ENCODE measurements at places on chromosomes 12 and 14.

DNA sequence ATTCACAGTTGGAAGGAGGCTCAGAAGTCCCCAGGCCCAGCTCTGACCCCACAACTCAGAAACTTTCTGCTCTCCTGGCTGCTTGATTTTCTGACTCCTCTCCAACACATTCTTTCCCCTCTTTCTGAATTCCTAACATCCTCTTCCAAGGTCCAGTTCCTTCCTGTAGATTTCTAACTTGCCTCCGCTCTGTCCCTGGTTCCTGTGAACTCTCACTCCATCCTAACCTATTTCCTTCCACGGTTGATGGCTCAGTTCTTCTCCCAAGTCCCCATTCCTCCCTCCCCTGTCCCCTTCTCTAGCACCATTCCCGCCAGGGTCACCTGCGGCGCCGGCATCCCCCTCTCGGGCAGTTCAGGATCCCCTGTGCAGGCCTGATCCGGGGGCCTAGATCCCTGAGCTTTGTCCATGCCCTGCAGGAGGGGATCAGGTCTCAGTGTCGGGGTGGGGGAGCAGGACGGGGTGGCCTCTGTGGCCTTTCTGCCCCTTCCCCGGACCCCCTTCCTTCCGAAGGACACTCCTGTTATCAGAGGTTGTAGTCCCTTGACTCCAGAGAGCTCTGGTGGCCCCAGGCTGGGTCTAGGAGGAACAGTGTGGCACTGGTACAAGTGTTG lies 6.0 kb upstream of the SLC22A17 start:
- DNase-seq = no peak

- DNase-seq = no peak
Observed at GRCh38 chr14:91204657-91205056, 39.8 kb downstream of the GPR68 start.

DNA sequence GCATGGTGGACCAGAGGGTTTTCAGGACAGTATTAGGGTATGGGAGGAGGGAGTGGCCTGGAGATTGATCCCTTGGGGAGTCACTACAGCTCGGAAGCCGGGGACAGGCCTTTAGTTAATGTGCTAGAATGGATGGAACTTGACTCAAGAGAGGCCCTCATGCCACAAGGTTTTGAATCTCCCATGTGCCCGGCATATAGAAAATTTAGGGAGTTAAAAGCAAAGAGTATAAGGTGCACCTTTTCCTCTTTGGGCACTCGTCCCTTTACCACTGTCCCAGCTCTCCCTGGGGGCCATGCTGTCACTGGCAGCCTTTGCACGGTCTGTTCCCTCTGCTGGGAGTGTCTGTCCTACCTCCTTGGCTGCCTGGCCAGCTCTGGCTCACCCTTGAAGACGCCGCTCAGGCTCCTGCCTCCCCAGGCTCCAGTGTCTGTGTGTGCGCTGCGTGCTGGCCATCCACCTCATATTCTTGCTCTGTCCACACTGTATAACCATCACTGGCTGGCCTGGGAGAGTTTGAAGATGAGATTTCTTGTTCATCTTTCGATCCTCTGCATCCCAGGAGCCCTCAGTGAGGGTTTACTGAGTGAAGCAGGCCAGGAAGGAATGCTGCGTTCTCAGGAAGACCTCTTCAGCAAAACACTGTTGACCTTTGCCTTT lies 161.3 kb downstream of the ZFP36L1 start:
- no peak for DNase-seq

DNA sequence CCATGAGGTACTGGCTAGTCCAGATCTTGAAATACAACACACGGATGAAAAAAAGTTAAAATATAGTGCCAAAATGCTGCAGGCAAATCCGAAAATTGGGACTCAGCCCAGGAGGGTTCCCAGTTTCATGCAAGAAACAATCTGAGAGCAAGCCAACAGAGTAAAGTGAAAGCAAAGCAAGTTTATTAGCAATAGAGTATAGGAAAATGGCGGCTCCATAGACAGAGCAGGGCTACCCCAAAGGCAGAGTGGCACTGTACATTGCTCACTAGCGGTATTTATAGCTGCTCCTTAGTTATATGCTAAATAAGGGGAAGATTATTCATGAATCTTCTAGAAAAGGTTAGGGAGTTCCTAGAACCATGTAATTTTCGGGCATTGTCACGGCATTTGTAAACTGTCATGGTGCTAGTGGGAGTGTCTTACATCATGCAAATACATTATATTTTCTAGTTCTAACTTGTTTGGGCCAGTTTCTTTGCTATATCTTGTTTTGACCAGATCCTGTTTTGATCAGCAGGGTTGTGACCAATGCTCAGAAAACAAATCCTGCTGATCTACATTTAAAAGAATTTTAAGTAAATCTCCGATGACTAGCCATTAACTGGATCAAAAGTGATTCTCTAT lies 29.1 kb downstream of the RECQL start:
- no peak for DNase-seq

DNA sequence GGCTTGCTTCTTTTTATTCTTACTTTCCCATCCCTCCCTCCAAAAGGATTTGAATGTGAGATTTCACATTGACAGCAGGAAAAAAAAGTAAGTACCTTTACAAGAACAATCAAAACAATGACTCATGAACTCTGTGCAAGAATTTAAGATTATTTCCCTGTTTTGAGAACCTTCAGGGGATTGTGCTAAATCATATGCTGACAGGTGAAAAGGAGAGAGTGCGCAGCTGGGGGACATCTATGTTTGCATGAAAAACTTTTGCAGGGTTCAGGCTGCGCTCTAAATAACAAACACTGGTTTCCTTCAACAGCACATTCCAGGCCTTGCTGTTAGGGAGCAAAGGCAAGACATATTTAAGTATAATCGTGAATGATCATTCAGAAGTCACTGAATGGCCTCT lies 27.3 kb downstream of the RERG start:
- no peak for DNase-seq

DNA sequence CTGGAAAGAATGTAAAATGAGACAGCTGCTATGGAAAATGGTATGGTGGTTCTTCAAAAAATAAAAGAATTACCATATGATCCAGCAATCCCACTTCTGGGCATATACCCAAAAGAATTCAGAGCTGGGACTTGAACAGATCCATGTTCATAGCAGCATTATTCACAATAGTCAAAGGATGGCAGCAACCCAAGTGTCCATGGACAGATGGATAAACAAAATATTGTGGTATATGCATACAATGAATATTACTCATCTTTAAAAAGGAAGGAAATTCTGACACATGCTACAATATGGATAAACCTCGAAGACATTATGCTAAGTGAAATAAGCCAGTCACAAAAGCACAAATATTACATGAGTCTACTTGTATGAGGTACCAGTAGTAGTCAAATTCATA lies 9.1 kb downstream of the RAB2B start:
- DNase-seq = no peak

- no peak for DNase-seq
Observed at GRCh38 chr14:100502622-100503220, 84.5 kb downstream of the BEGAIN start.

DNA sequence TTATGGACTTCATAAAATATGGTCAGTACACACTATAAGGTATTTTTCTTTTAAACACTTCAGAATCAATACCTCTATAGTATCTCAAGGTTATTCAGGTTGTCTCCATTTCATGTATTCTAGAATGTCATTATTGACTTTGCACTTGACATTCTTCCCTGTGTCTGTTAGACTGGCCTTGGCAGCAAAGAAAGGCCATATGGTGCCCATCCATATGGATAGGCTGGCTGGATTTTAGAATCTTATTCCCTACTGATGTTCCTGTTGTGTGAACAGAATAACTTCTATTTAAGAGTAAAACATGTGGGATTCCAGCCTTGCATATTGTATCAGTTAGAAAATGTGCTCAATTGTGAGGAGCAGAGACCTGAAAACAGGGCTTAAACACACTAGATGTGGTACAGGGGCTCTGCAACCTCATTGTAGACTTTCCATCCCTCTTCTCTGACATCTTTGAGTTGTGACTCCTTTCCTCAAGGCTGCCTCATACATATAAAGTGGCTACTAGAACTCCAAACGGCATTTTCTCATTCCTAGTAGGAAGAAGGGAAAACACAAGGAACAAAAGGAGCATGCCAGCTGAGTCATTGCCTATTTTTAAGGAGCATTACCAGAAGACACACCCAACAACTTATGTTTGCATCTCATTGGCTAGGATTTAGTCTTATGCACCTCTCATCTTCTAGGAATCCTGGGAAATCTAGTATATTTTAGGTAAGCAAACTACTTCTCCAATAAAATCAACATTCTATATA lies 221.2 kb upstream of the TMPO start:
- DNase-seq = no peak

DNA sequence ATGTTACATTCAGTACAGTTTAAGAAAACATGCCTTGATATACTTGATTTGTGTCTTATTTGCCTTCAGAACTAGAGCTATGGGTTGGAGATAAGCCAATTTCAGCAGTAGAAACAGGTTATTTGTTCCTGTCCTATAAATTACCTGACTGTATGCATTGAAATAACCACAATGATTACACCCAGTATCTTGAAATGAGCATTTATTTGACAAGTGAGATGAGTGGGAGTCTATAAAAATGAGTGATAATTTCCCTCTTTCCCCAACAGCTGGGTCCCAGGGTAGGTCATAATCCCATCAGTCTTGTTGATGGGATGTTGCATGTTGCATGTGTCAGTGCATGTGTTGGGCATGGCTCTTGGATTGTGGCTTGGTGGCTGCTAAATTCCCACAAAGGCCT lies 3.7 kb downstream of the TAS2R42 start:
- no peak for DNase-seq

DNA sequence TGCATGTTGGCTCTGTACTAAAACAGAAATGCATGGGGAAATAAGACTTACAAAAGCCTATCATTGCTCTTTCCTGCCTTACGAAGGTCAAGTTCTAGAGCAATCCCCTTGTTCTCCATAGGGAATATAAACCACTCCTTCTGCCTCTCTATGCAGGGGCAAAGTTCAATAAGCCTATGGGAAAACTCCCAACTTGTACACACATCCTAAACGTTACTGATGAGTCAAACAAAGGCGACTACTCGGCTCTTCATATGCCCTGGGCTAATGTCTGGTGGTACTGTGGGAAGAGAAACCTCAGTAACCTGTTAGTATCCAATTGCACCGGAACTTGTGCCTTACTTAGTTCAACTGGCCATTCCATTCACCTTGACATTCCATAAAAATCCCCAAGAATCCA lies 32.7 kb downstream of the PRMT8 start:
- no peak for DNase-seq

DNA sequence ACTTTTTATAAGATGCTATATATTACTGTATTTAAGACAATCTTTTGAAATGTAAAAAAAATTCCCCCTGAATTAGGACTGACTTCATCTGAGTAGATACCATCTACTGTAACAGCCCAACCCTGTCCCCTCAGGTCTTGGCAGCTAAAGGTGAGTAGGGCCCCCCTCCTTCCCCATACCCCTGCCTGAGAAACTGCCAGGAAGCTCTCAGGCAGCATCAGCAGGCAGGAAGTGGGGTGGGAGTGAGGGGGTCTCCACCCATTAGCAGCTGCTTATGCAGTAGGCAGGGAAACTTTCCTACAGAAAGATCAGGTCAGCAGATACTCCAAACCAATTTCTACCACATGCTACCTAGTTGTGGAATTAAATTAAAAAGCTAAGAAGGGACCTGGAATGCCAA lies 62.5 kb downstream of the PAX9 start:
- no peak for DNase-seq

GRCh38 chr14:54451961-54452360 lies 10.8 kb upstream of the CNIH1 start:
- no peak for DNase-seq

DNA sequence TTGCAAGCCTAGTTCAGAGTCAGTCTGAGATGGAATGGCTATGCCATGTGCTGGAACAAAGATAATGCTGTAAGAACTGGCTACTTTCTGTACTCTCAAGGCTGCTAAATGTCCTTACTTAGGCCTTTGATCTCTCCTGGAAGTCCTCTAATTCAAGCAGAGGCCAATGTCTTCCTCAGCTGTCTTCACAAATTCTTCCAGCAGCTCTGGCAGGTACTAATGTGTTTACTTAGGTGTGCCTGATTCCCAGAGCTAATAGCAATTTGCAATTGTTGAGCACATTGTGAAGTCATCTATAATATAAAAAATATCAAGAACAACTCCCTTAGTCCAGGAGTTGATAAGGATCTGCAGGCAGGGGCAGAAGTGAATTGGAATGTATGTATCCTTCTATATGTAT lies 3.8 kb upstream of the MYF5 start:
- no peak for DNase-seq

DNA sequence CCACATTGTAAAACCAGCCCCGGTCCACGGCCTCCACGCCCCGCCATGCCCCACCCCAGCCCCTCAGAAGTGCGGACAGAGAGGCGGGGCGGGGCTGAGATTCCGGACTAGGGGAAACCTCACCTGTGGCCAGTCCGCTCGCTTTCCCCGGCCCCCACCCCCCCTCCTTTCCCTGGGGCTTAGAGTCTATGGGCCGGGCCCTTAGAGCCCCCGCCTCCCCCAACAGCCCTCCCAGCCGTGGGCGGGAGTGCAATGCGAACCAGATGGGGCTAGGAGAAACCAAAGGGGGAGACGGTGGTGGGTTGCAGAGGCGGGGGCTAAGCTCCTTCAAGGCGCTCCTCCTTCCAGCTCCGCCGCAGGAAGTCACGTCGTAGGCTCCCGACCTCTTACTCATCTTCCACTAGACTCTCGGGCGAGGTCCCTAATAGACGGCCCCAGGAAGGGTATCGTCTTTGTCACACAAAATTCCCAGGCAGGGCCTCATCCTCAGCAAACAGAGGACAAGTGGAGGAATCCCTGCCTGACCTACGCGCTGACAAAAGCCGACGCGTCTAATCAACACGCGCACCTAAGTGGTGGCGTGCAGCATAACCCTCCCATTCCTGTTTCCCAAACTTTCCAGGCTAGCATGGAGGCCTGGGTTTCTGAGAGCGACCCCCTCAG lies 1.1 kb upstream of the NAB2 start:
- DNase-seq = peak; percentile 28

- no peak for DNase-seq
Observed at GRCh38 chr12:92068459-92068858, 77.2 kb downstream of the BTG1 start.

GRCh38 chr14:20823859-20824258 lies 21.2 kb upstream of the RNASE1 start:
- no peak for DNase-seq

DNA sequence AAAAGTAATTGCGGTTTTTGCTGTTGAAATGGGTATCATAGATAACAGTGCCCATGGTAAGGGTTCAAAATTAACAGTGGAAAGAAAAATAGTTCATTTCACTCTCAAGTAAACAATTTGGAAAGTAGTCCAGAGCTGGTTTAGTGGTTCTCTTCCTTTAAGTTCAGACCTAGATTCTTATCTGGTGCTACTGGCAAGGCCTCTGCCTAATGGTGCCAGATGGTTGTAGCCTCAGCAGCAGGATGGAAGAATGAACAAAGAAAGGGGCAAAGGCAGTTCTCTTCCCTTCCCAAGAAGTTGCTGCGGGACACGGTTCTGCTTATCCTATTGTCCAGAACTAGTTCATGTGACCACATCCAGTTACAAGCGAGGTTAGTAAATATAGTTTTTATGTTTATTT lies 10.5 kb downstream of the ARG2 start:
- DNase-seq = no peak

GRCh38 chr14:88799522-88799921 lies 6.8 kb upstream of the EML5 start:
- DNase-seq = no peak
